ENCODE measurements at places on chromosomes 3 and 15.

- DNase-seq: no peak
These were observed 54.0 kb downstream of the ETV5 start for GRCh38 chr3:186054792-186055352.

GRCh38 chr15:52791776-52792175 lies 1.6 kb upstream of the ONECUT1 start:
- no peak for DNase-seq

- DNase-seq: no peak
These were observed 323.4 kb upstream of the PLSCR5 start for GRCh38 chr3:146928421-146929059.

DNA sequence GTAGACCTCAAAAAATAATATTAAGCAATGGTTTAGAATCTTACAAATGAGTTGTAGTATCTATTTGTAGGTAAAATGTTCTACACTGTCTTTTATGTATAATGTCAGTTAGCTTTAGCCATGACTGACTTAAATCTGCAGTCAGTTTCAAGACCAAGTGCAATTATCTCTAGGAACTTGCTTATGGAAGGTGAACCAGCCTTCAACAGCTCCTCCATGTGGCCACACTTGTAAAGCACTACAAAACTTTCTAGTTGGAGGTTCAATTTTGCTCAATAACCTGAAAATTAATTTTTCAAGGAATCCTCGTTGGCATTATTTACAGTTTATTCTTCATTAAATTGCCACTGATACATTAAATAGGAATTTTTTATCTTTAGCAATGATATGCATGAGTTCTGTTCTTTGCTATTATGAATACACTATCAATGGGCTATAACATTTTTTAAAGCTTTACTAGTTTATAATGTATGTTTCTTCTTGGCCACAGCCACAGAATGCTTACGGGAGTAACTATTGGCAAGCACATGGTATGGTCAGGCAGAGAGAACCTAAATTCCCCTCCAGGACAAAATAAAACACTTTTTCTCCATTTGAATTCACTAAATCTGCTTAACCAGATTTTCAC lies 315.3 kb upstream of the UBE2E2 start:
- DNase-seq: no peak

GRCh38 chr3:108287146-108287545 lies 9.2 kb upstream of the HHLA2 start:
- DNase-seq: no peak

- DNase-seq: no peak
These were observed 1.4 kb downstream of the IGF1R start for GRCh38 chr15:98649472-98650416.

DNA sequence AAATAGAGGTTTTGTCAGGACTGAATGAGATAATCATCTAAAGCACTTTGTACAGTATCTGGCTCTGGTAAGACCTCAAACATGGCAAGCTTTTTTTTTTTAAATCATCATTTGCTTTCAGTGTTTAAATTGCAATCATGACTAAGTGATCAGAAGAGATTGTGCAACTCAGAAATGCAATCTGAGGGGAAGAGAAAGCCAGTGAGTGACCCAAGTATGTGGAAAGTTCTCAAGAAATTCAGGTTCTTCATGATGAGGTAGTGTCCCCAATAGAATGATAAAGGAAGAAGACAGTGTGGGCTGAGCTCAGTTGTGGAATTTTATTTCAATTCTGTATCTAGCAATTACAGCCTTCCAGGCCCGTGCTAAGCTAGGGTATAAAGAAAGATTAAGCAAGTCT lies 132.2 kb upstream of the TBC1D5 start:
- DNase-seq: no peak

DNA sequence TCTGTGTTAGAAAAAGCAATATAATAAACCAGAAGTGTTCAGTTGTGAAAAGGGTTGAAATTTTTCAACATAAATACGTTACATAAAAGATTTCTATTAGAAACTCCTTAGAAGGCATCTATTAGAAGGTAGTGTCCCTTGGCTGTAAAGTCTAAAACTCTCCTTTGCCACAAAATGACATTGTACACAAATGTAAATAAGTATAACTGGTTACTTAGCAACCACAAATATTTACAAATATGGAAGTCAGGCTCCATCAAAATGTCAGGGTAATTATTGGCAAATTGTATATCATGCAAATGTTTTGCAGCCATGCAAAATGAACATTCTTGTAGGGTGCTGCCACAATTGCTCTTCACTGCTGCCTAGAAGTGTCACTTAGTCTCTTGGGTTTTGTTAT lies 419.1 kb upstream of the CDIN1 start:
- DNase-seq: no peak

GRCh38 chr3:71056327-71056726 lies 527.2 kb downstream of the FOXP1 start:
- no peak for DNase-seq
